ENCODE measurements at places on chromosomes 5 and 9. TPM values are rescaled to one million over a fixed set of nuclear protein-coding genes. Genes with fewer than 3 reads are reported as not detected.
A peak's percentile ranks its signal among the peaks of the same experiment; 100 is the strongest.

IFNE gene
- total RNA-seq, result 1.8 TPM

OGN gene
- not detected for total RNA-seq

TMEM252 gene
- not detected for total RNA-seq

MLANA gene
- not detected for total RNA-seq

ANKRD18B gene
- 13.4 TPM for total RNA-seq

GRCh38 chr9:34675048-34675714, 12.7 kb upstream of the CCL27 start:
- DNase-seq, result peak; percentile 59

DNA sequence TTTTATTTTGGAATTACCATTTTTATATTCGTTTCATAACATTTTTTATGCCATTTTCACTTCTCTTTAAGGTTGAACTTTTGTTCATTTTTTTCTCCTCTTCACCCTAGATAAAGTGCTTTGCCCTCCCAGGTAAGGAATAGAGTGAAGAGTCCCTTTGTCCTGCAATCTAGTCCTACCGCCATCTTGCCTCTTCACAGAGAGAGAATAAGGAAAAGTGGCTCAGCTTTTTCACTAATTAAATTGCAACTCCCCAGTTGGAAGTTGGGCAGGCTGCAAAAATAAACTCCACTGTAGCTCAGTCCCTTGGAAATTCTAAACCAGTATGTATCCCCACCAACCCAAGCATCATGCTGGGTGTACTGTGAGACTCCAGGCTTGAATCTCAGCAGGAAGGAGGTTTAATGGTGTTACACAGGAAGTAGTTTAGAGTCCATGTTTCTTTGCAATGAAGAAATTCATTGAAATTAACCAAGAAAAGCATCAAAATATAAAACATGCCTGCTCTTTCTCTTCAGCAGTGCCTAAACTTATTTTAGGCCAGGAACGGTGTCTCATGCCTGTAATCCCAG, 60.3 kb upstream of the PCSK1 start:
- no peak for DNase-seq

DNA sequence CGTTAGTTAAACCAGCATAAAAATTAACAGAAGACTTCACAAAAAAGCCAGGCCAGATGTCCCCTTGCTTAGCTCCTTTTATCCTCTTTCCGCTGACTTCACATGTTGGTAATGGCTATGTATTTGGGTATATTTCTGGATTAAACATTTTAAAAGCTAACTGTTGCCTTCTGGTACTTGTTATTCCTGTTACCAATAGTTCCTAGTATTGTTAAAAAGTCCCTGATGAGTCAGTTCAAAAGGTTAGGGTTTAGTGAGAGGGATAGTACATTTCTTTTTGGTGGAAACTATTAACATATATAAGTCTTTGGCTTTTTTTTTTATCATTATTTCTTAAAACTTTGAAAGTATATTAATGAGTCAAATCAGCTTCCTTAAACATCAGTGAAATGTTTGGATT, 103.2 kb upstream of the ELL2 start:
- no peak for DNase-seq

DNA sequence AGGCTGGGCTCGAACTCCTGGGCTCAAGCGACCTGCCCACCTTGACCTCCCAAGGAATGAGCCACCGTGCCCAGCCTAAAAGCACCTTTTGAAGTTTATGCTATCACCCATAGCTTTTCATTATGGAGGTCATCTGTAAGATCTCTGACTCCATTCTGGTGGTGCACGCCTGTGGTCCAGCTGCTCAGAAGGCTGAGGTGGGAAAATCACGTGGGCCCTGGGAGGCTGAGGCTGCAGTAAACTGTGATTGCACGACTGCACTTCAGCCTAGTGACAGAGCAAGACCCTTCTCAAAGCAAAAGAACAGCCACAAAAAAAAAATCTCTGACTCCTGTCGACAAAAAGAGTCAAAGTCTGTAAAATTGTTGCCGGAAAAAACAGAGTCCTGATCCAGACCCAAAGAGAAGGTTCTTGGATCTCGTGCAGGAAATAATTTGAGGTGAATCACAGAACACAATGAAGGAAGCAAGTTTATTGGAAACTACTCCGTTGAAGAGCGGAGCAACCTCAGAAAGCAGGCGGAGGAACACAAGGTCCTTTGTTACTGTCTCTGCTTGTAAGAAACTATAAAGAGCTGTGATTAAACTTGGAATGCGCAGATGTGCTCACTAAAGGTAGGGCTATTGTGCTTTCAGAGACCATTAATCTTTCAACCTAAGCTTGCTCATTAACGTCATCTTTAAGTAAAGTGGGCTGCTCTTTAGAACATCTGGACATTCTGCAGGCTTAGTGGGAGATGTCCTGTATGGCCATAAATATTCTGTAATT, 2.0 kb upstream of the HAUS6 start:
- no peak for DNase-seq

DNA sequence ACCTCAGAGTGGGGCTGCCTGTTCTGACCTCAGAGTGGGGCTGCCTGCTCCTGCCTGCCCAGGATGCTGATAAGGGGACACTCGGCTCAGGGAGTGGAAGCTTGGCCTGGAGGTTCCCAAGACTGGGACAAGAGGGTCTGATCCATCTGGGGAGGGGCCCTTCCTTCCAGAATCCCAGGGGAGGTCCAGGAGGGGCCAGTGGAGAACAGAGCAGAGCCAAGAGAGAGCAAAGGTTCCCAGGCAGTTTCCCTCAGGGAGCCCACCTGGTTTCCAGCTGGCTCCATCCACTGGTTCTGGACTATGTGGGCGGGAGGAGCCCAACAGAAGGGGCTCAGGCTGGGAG, 49.1 kb upstream of the RNU6ATAC start:
- DNase-seq, result no peak
